ENCODE measurements at places on chromosomes 12 and 14. TPM values are rescaled to one million over a fixed set of nuclear protein-coding genes. Genes with fewer than 3 reads are reported as not detected.
A peak's percentile ranks its signal among the peaks of the same experiment; 100 is the strongest.

- H3K27me3 ChIP-seq: no peaks in the 10 kb centered on the region
- no peaks in the 10 kb centered on the region for H3K36me3 ChIP-seq
- no peak overlapping the region for H3K4me3 ChIP-seq
- H3K4me1 ChIP-seq: no peaks in the 10 kb centered on the region
- H3K27ac ChIP-seq: no peak overlapping the region
Observed at GRCh38 chr14:55746558-55746957, 166.6 kb downstream of the KTN1 start.

- DNase-seq: no peak
- no peaks in the 10 kb centered on the region for H3K27me3 ChIP-seq
- no peak overlapping the region for H3K27ac ChIP-seq
Observed at GRCh38 chr14:100309028-100309737, 2.9 kb upstream of the SLC25A29 start.

The LRRC9 gene
- not detected for polyA plus RNA-seq

The YEATS4 gene
- polyA plus RNA-seq: 13.2 TPM

DNA sequence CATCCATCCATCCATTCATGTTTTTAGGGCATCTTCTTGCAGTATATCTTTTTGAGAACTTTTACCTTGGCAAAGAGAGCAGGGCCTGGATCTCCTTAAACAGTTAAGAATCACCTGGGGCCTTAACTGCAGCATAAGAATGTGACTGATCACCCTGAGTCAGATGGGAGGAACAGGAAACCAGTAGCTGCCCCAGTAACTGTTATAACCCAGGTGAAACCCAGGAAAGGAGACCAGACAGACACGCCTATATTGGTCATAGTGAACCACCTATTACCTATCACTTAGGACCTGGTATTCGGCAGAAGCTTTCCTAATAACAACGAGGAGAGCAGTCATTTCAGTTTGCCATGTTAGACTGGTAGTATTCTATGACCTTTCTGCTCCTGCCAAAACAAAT lies 43.4 kb upstream of the NR2C1 start:
- H3K4me3 ChIP-seq: no peak overlapping the region
- no peaks in the 10 kb centered on the region for H3K36me3 ChIP-seq
- no peak for DNase-seq
- no peaks in the 10 kb centered on the region for H3K4me1 ChIP-seq
- H3K27me3 ChIP-seq: no peaks in the 10 kb centered on the region

- H3K27me3 ChIP-seq: no peaks in the 10 kb centered on the region
- H3K4me1 ChIP-seq: 0 out of 2 replicates have a peak, but pooled peaks cover 3% of the 10 kb centered on the region
- H3K27ac ChIP-seq: no peak overlapping the region
Observed at GRCh38 chr14:65187421-65188049, 85.2 kb upstream of the MAX start.

GRCh38 chr14:55512421-55512820 lies 67.6 kb upstream of the KTN1 start:
- H3K27ac ChIP-seq: no peak overlapping the region
- H3K27me3 ChIP-seq: no peaks in the 10 kb centered on the region
- H3K4me1 ChIP-seq: no peaks in the 10 kb centered on the region
- H3K36me3 ChIP-seq: no peaks in the 10 kb centered on the region
- no peak for DNase-seq

- no peak for DNase-seq
- no peaks in the 10 kb centered on the region for H3K36me3 ChIP-seq
- no peaks in the 10 kb centered on the region for H3K27me3 ChIP-seq
- no peak overlapping the region for H3K4me3 ChIP-seq
- peak overlapping the region; percentile 78 for H3K27ac ChIP-seq
Observed at GRCh38 chr12:20547816-20548575, 147.1 kb upstream of the SLCO1C1 start.

GRCh38 chr12:78712834-78713481 lies 151.6 kb upstream of the SYT1 start:
- no peaks in the 10 kb centered on the region for H3K27me3 ChIP-seq
- peaks cover 2% of the 10 kb centered on the region for H3K4me1 ChIP-seq
- H3K27ac ChIP-seq: no peak overlapping the region
- H3K36me3 ChIP-seq: no peaks in the 10 kb centered on the region

DNA sequence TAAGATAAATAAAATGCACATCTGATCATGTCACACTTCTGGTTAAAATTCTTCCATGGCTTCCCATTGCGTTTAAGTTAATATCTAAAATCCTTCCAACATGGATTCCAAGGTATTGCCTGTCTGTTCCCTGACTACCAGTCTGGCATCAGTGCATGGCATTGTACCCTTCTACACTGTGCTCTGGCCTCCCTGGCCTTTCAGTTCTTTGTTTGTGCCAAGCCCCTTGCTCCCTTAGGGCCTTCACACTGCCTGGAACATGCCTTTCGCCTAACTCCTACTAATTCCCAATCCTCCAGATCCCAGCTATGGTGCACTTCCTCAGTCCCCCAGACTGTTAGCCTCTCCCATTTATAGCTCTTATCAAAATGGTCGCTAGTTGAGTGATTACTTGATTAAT lies 6.3 kb downstream of the CIPC start:
- H3K4me1 ChIP-seq: 0 out of 2 replicates have a peak, but pooled peaks cover 4% of the 10 kb centered on the region
- no peak overlapping the region for H3K4me3 ChIP-seq
- H3K36me3 ChIP-seq: peaks cover 29% of the 10 kb centered on the region
- no peak overlapping the region for H3K27ac ChIP-seq

The CPM gene
- polyA plus RNA-seq: 10.8 TPM

The ATG101 gene
- polyA plus RNA-seq: 160 TPM

DNA sequence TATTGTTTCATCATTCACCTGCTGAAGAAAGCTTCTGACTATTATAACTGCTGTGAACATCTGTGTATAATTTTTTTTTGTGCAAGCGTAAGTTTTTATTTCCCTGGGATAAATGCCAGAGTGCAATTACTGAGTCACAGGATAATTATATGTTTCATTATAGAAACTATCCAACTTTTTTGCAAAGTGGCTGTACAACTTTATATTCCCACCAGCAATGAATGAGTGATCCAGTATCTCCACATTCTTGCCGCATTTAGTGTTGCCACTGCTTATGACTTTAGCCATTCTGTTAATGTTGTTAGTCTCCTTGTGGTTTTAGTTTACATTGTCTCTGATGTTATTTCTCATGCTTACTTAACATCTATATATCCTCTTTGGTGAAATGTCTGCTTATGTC lies 88.1 kb upstream of the CCDC175 start:
- no peaks in the 10 kb centered on the region for H3K4me1 ChIP-seq
- no peaks in the 10 kb centered on the region for H3K36me3 ChIP-seq
- DNase-seq: no peak
- no peak overlapping the region for H3K27ac ChIP-seq

The NFE2 gene
- 0.25 TPM for polyA plus RNA-seq

GRCh38 chr14:73877790-73878189 lies 8.9 kb upstream of the ZNF410 start:
- H3K4me1 ChIP-seq: no peaks in the 10 kb centered on the region
- no peak for DNase-seq
- H3K27ac ChIP-seq: no peak overlapping the region
- no peak overlapping the region for H3K4me3 ChIP-seq
- H3K27me3 ChIP-seq: no peaks in the 10 kb centered on the region

GRCh38 chr12:124232654-124232987 lies 62.3 kb upstream of the RFLNA start:
- no peak overlapping the region for H3K27ac ChIP-seq
- no peak overlapping the region for H3K4me3 ChIP-seq
- DNase-seq: no peak
- H3K27me3 ChIP-seq: no peaks in the 10 kb centered on the region
- peaks cover 5% of the 10 kb centered on the region for H3K4me1 ChIP-seq

- H3K4me1 ChIP-seq: no peaks in the 10 kb centered on the region
- H3K36me3 ChIP-seq: no peaks in the 10 kb centered on the region
- peaks cover 29% of the 10 kb centered on the region for H3K27me3 ChIP-seq
Observed at GRCh38 chr14:29454026-29454693, 473.5 kb downstream of the PRKD1 start.

The ATL1 gene
- polyA plus RNA-seq: 7.3 TPM

- no peak overlapping the region for H3K27ac ChIP-seq
- no peak overlapping the region for H3K4me3 ChIP-seq
- H3K4me1 ChIP-seq: no peaks in the 10 kb centered on the region
Observed at GRCh38 chr14:96299441-96299840, 43.4 kb downstream of the BDKRB1 start.

The NKX2-1 gene
- polyA plus RNA-seq: not detected

DNA sequence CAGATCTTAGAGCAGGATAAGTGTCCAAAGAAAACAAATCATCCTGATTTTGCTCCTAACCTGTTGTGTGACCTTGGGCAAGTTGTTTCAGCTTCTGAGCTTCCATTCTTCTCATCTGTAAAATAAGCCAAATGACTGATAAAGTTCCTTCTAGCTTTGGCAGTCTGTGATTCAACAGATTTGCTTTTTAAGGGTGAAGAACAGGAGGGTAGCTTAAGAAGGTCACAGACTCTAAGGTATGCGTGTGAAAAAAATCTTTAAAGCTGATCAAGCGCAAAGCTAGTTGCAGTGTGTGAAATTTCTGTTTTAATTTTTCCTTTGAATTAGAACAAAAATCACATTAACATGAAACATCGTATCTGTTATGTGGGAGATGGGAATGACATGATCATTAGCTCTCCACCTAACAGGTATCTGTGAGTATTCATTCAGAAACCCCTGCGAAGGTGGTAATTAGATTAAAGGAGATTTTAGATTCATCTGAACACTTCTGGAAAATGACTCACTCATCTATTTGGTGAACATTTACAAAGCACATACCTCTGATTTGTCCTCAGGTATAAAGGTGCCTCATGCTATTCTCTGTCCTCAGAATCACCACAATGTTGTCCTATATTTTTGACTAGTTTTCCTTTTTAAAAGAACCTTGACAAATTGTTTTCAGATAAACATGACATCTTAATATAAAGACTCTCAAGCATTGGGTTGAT lies 131.9 kb upstream of the CPM start:
- no peaks in the 10 kb centered on the region for H3K27me3 ChIP-seq
- H3K36me3 ChIP-seq: no peaks in the 10 kb centered on the region

The IGFBP6 gene
- polyA plus RNA-seq: 290 TPM

GRCh38 chr14:26828741-26829140 lies 230.9 kb upstream of the NOVA1 start:
- no peaks in the 10 kb centered on the region for H3K4me1 ChIP-seq
- H3K27me3 ChIP-seq: no peaks in the 10 kb centered on the region
- H3K36me3 ChIP-seq: no peaks in the 10 kb centered on the region

DNA sequence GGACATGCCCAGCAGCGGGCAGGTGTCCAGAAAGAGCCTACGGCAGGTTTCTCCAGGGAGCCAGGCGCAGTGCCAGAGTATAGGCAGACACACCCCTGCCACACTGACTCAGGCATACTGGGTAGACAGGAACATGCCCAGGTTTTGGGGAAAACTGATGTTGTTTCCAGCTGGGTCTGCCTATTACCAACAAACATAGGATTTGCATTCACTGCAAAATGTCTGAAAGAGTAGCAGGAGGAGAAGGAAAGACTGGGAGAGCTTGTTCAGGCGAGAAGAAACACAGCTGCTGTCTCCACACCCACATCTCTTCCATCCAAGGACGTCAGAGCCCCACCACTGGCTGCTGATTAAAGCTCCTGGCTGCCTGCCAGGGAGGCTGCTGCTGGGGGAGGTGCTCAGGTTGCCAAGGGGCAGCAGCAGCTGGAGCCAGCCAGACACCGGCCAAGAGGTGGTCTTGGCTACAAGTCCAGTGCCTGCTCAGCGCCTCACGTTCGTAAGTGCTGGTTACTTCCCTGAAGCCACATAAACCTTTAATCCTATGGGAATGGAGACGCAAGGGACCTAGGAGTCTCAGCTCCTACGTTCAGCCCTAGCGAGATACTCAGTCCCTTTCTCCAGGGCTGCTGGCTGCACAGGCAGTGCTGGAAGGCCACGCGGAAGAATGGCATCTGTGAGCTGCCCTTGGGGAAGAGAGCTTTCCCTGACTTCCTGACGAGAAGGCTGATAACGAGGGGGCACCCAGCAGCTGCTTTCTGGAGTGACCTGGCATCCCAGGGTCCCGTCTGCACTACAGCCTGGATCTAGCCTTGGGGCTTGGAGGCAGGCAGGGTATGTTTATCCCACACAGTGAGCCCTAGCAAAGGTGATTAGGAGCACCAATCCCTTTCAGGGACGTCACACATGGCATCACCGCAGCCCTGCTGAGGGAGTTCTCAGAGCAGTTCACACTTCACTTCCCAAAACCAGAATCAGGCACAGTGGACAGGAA lies 58.1 kb downstream of the PLEKHG3 start:
- H3K27ac ChIP-seq: peak overlapping the region; percentile 99
- DNase-seq: peak; percentile 87
- peaks cover 78% of the 10 kb centered on the region for H3K4me1 ChIP-seq
- peak overlapping the region; percentile 21 for H3K4me3 ChIP-seq
- H3K36me3 ChIP-seq: no peaks in the 10 kb centered on the region

The GPR68 gene
- polyA plus RNA-seq: 0.62 TPM

DNA sequence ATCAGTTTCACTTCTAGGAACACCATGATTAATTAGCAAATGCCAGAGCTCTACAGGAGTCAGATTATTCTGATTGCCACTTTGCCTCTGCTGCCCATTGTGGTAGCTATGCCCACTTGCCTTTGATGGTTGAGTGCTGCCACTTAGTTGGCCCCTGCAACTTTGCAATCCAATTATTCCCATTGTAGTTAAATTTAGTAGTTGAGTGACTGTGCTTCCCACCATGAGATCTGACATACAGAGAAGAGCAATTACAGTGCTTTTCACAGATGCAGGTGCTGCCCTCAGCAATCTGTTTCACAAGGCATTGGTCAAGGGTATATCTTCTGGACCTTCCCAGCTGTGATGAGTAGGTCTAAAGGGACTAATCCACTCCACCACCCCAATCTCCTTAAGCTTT lies 468.4 kb upstream of the RGS6 start:
- no peak for DNase-seq
- peaks cover 10% of the 10 kb centered on the region for H3K4me1 ChIP-seq
- no peaks in the 10 kb centered on the region for H3K27me3 ChIP-seq
- no peak overlapping the region for H3K4me3 ChIP-seq
- H3K27ac ChIP-seq: no peak overlapping the region
- H3K36me3 ChIP-seq: no peaks in the 10 kb centered on the region

The SLC25A21 gene
- not detected for polyA plus RNA-seq

DNA sequence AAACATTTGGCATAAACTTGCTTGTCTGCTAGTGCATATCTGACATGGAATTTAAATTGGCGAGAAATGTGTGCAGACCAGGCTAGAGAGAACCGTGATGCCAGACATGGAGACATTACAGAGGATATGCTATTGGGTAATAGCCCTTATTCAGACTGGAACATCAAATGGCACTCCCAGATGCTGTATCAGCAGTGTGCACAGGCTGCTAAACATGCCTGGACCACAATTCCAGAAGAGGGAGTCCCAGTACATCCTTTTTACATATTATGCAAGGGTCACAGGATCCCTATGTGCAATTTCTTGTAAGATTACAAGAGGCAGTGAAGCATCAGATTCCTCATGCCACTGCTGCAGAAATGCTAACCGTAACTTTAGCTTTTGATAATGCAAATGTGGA lies 354.5 kb upstream of the FOXG1 start:
- H3K4me3 ChIP-seq: no peak overlapping the region
- H3K27me3 ChIP-seq: no peaks in the 10 kb centered on the region
- no peak overlapping the region for H3K27ac ChIP-seq
- no peaks in the 10 kb centered on the region for H3K4me1 ChIP-seq

The RTL1 gene
- 0.07 TPM for polyA plus RNA-seq

The POP5 gene
- 129 TPM for polyA plus RNA-seq

DNA sequence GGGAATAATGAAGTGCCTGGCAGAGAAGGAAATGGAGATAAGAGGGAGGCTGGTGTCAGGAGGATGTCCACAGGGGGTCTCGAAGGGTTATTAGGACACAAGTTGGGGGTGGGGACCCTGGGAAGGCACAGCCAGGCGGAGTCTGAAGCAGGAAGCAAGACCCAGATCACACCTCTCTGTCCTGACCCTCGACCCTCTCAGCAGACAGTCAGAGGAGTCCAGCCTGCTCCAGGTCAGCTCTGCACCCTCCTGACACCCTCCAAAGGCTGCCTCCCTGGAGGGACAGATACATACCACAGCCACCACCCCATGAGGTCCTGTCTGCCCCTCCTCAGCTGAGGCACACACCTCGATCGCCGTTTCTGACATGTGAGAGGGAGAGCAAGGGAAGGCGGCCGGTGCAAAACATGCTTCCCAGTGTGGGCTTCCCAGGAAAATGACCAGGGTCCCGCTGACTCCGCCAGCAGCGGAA lies 9.0 kb downstream of the BCL11B start:
- no peaks in the 10 kb centered on the region for H3K4me1 ChIP-seq
- H3K27me3 ChIP-seq: peaks cover 88% of the 10 kb centered on the region
- H3K27ac ChIP-seq: no peak overlapping the region

Data from SK-N-SH (cell line).